ENCODE measurements at places on chromosomes 3 and 15.
A peak's percentile ranks its signal among the peaks of the same experiment; 100 is the strongest.

DNA sequence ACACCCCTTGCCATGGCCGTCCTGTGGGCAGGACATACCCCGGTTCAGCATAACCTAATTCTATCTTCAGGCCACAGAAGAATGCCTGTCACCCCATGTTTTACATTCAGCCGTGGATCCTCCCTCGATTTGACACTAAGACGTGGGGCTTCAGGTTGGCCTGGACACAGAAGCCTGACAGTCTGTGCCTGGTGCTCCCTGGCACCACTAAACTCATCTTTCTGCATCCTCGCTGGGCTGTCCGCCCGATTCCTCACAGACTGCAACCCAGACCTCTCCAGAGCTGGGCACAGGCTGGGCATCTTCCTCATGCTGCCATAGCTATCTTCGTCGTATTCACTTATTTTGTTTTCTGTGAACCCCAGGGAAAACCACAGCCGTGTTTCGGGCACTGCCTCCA, 117.8 kb upstream of the IQSEC1 start:
- DNase-seq, result no peak

GRCh38 chr15:35137190-35137574, 52.1 kb upstream of the NANOGP8 start:
- no peak for DNase-seq

- no peak for DNase-seq
Observed at GRCh38 chr15:69685512-69686452, 233.2 kb downstream of the RPLP1 start.

DNA sequence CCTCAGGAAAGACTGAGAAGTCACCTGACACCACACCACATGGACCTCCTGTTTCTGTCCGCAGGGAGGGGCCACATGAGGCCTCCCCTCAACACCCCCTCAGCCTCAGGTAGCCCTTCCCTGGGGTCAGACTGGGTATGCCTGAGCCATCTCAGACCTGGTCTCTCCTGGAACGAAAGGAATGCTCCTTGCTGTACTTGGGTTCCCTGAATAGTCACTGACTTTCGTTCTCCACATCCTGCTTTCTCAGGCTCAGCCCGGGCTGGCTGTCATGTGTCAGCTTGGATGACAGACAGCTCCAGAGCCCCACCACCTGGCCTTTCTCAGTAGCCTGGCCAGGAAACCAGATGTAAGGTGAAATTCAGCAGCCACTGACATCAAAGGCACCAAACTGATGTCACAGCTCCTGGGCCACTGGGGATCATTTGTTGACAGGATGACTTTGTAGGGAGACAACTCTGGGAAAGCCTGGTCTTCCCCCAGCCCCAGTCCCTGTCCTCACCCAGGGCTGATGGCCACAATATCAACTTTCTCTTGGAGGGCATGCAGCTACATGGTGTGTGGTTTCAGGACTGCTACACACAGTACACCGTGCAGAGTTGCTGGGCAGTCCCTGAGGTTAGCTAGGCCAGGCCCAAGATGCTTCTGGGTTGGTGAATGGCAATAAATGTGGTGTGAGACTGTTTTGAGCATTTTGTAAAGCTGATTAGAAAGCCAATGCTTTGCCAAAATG, 141.4 kb upstream of the MRPS22 start:
- DNase-seq, result no peak

- peak; percentile 21 for DNase-seq
Observed at GRCh38 chr15:64038878-64039610, 7.2 kb downstream of the DAPK2 start.

DNA sequence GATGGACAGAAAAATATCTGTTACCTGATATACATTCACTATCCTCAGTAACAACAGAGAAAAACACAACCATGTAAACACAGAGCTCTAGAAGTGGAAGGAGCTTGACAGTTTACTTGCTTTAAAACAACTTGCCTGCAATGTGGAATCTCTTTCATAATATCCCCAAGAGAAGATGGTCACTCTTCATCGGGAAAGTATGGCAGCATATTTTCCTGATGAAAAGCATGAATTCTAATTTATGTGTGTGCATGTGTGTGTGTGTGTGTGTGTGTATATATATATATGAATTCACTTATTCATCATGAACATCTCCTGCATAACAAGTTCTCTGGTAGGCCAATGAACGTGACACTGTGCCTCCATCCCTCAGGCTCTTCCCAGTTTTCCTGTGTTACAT, 81.2 kb downstream of the EFL1 start:
- no peak for DNase-seq

DNA sequence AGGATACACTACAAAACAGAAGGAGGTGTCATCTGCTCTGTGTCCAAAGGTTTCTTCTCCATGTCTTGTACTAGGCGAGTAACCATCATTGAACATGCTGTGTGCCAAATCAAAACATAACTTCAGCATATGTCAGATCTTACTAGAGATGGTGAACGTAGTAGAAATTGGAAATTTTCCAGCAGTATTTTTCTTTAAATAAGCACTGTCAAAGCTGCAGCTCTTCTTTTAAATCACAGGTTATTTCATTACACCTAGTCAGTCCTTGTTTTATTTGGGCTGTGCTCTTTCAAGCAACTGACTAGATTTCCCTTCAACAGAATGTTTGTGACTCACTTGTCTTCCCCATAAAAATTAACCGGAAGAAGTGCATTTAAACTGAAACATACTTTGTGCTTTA, 46.5 kb downstream of the MSL2 start:
- no peak for DNase-seq

DNA sequence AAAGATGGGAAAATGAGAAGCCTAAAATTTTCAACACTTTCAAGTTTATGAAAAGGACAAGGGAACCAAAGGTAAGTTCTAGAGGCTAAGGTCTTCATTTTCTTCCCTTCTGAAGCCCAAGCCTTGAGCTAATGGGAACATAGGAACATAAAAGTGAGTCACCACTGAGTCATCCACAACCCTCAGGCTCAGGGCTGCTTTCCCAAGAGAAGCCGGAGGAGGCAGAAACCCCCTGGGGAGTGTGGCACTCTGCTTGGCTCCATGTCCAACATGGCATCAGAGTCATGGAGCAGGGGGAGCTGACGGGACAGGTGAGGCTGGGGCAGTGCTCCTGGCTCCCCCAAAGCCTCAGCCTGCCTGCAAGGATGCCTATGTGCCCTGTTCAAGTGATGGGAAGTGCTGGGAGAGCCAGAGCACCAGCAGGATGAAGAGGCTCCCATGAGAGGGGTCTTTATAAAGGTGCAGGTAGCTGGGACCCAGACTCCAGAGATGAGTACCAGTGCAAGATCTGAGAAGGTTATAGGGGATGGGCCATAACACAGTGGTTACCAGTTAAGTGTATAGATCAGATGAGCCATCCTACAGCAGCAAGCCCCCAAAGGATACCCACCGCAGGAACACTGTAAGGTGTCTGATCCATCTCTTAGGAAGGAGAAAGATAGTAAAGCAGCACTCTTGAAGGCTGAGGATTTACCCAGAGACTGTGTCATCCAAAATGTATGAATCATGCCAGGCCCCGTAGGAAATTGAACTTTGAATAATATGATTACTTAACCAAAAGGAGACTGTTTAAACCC, 31.8 kb upstream of the RYR3 start:
- DNase-seq, result no peak

GRCh38 chr3:152257563-152258035, 11.1 kb upstream of the MBNL1 start:
- DNase-seq, result no peak

DNA sequence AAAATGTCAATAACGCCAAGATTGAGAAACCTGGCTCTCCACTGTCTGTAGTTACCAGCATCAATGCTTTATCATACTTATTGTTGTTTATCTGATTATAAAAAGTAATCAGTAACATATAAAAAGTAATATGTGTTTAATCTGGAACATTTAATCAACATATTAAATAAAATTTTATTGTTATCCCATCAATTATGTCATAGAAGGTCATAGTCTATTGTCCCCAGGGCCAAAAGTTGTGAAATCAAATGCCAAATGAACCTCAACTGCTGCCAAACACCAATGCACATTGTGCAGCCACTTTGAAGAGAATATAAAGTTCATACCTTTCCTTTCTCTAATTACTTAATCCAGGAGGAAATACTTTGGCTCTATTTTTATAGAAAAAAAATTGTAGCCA, 106.6 kb downstream of the EOMES start:
- no peak for DNase-seq

DNA sequence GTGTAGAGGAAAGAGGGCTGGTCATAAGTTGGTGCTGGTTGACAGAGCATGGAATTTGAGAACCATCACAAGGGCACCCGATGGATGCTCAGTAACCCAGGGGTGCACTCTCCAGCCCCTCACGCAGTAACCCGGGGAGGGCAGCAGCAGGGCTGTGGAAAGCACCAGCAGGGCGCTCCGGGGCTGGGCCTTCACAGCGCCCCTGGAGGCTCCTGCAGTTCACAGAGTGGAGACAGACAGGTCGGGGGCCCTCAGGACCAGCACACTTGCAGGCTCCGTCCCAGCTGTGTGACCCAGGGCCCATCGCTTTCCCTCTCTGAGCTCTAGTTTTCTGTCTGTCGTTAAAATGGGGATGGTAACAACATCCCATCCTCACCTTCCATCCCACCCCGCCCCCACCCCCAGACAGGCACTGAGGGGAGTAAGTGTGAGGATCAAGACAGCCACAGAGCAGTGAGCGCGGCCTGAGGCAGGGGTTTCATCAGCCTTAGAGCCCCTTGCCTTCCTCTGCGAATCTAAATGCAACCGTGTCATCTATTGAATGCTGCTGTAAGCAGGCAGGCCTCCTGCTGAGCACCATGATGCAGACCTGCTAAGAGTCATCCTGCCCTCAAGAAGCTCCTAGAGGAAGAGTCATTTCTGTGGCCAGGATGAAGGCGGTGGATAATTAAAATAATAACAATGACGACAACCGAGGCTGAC, 90.2 kb upstream of the LINGO1 start:
- DNase-seq, result no peak

DNA sequence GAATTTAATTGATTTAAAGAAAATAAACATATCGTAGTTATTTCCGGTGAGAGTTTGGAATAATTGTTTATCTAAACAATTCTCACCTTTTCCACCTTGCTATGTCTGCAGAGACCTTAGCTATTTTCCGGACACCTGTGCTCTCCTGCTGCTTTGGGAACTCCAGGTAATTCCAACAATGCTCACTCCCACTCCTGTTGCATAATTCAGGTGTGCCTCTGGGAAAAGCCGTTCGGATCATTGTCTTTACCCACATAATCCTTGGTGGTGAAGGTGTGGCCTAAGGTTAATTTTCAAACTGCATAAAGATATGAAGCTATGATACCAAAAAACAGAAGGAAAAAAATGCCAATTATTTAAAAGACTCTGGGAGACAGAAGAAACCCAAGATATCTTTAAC, 59.4 kb downstream of the LDHAL6B start:
- DNase-seq, result no peak

GRCh38 chr3:67920969-67921368, 266.6 kb upstream of the SUCLG2 start:
- no peak for DNase-seq

DNA sequence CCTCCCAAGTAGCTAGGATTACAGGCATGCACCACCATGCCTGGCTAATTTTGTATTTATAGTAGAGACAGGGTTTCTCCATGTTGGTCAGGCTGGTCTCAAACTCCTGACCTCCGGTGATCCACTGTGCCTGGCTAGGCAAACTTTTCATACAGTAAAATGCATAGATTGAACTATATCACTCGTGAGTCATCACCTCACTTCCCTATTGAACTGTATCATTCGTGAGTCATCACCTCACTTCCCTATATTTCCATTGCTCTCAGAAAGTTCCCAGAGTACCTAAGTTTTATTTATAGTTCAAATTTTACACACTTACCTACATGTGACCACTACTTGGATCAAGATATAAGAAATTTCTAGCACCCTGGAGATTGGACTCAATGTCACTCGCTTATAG, 73.6 kb upstream of the ACAD9 start:
- no peak for DNase-seq

GRCh38 chr3:126358038-126358815, 1.0 kb upstream of the KLF15 start:
- no peak for DNase-seq

GRCh38 chr3:59191651-59192050, 141.8 kb upstream of the CFAP20DC start:
- DNase-seq, result no peak

DNA sequence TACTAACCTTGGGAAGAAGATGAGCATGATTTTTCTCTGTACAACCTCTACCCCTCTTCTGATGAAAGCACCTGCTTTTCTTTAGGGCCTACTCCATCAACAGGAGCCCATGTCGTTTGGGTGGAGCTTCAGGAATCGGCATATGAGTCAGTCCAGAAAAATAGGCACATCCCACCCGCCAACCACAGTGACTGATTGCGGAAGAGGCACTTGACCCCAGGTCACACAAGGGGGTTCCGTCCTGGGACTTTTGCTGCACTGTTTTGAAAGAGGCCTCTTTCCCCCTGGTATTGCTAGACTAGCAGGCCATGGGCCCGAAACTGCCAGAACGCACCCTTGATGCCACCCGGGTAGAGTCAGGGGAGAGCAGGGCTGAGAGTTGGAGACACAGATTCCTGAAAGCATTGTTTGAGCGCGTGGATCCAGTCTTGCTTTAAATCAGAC, 19.3 kb upstream of the NRROS start:
- DNase-seq, result peak; percentile 19

DNA sequence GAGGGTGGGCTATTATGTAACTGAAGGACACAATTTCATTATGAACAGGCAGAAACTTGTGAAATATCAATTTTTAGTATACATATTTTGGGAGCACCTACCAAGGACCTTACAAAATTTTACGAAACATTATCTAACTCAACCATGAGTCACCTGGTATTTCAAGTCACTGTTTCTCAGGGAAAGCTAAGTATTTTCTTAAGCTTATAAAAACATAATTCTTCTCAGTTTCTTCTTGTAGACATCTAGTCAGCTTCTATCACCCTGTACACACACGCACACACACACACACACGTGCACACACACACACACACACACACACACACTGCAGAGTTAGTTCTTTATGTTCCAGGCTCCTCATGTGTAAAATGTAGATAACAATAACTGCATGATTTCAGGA, 658.3 kb downstream of the TUSC7 start:
- no peak for DNase-seq

- DNase-seq, result no peak
Observed at GRCh38 chr15:69484837-69485236, 32.2 kb downstream of the RPLP1 start.

- no peak for DNase-seq
Observed at GRCh38 chr15:57697588-57697987, 8.9 kb upstream of the POLR2M start.

DNA sequence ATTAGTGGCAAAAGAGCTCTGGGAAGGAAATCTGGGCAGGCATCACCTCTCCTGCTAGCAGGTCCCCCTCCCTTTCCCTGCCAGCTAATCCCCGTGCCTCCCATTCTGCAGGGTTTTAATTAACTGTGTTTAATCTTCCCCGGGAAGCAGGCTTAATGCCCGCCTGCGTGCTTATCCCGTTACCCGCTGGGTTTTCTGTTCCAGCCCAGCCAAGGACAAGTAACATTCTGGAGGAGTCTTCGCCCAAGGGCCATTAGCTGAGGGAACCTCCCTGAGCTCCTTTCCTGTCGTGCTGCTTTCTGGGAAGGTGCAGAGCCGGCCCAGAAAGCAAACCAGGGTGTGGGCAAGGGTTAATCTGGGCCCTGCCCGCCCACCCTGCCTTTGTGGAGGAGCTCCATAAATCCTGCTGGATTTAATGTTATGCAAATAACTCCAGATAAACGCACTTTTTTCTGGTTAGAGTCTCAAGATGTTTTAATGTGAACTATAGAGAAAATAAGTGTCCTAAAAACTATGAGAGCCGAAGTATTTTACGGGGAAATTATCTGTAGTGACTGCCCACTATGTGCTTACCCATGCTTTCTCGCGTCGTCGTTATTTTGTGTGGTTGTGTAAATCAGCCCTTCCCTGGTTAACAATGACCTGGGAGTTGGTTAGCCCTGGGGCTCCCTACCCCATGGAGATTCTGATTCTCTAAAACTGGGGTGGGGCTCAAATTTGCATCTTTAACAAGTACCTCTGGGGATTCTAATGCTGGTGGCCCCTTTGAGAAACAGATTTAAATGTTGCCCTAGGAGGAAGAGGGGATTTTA, 25.9 kb downstream of the TRIM71 start:
- DNase-seq, result no peak

Data from erythroblast (primary cell).